Activated CD8-positive, alpha-beta memory T cell treated with anti-CD3 and anti-CD28 coated beads for 4 hours (primary cell): ENCODE measurements at places on chromosomes 3 and 15.

- DNase-seq, result no peak
Observed at GRCh38 chr3:179544981-179545645, 17.6 kb upstream of the ACTL6A start.

- DNase-seq, result no peak
Observed at GRCh38 chr3:113287111-113287802, 75.9 kb downstream of the BOC start.

DNA sequence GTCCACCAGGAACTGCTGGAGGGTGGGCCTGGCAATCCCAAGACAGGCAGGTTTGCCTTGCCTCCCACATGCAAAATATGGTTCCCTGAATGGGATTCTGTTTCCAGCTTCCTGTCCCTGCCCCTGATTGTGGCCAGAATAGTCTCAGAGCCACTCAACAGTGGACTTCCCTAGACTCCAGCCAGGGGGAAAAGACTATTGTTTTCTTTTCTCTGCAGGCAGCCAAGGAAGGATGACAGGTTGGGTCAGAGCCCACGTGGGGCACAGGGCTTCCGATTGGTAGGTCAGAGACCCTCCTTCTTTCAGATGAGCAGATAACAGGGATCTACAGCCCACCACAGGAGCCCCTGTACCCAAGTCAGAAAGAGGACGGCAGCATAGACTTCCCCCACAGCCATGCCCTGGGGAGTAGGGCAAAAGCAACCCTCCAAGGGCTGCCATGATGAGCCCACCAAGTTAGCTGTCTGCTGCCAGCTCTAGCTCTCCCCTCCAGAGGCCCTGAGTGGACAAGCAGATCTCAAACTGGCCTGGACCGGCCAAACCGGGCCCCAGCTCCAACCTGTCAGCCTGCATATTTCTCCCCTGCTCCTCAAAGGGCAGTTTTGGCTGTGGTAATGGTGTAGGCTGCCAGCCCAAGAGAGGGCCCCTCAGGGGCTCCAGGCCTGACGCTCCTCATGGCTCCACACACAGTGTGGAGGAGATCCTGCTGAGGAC is 6.4 kb downstream of the TLR9 start:
- no peak for DNase-seq

DNA sequence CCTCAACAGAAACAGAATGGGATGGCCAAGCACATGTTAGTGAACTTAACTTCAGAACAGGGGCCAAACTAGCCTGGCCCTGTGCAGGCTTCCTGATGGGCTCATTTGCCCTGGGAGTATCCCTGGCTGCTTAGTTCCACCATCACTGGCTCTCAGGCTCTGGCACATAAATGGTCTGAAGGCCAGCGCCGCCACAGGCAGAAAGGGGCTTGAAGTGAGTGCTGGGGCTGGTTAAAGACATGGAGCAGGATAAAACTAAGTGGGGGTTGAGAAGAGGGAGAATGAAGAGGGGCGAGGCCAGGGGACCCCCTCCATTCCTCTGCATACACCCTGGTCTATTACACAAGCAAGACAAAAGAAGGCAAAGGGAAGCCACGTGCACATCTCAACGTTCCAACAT is 12.2 kb downstream of the SLCO2A1 start:
- no peak for DNase-seq

GRCh38 chr3:160852856-160853255 is 96.8 kb downstream of the PPM1L start:
- DNase-seq, result no peak

GRCh38 chr15:45648521-45649200 is 13.8 kb downstream of the SQOR start:
- no peak for DNase-seq

DNA sequence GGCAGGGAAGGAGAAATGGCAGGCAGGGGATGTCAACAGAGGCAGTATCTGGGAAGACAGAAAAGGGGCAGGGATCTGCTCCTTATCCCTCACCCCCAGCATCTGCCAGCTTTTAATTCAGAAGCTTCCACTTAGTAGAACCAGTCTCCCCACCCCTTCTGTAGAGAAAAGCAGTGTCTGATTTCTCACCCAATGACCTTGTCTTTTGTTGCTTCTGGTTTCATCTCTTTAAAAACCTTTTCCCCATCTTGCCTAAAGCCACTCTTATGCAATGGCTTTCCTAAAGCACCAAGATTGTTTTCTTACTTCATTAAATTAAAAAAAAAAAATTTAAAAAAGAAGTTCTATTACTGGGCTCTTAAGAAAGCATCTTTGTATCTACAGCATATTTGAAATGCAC is 27.8 kb downstream of the ARHGEF3 start:
- no peak for DNase-seq

DNA sequence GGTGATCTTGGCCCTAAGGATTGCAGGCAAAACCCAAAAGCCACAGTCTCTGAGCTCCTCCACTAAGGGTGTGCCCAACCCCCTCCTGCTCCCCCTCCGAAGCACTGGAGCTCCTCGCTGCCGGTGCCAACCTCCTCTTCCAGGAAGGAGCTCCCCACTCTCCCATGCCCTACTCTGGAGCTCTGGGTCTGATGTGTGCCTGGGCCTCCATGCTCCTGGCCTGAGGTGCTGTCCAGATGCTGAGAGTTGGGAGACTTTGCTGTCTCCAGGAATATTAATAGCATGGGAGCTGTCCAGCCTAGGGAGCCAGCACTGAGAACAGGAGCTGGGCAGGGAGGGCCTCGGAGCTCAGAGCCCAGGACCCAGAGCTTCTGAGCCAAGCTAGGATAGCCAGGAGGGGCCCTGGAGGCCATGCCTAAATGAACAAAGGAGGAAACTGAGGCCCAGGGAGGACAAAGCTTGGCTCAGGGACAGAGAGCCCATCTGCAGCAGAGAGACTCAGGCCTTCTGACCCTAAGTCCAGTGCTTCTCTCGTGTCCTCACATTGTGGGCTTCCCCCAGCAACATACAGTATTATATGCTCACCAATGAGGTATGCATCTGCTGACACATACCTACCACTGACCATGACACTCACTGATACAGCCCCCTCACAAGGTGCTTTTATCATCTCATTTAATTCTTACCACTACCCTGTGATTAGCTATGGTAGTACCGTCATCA is 36.9 kb upstream of the HERC1 start:
- no peak for DNase-seq

- DNase-seq, result no peak
Observed at GRCh38 chr15:80856809-80857377, 77.7 kb downstream of the CEMIP start.

DNA sequence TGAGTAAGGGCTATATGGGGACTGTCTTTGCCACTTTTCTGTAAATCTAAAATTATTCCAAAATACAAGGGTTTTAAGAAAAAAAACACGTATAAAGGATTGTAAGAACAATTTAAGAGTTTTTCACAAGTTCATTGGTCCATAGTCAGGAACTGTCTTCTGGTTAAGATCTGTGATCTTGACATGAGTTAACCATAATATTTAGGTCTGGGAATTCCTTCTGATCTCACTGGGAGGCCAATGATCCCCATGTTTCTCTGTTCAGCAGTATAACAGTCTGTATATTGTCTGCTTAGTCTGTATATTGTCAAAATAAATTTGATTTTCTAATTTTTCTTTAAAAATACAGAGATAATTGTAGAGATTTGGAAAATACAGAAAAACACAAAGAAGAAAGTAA is 848 bp upstream of the RHCG start:
- no peak for DNase-seq

DNA sequence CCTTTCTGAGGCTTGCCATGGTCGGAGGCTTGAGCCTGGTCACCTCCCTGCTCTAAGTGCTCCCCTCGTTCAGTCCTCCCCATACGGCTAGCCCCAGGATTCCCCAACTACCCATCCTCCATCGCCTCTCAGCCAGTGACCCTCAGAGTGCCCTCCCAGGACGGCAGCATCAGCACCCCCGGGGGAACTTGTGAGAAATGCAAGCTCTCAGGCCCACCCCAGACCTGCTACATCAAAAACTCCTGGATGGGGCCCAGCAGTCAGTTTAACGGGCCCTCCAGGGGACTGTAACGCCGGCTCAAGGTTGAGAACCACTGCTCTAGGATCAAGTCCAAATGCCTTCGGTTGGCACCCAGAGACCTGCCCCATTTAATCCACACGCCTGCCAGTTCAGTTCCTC is 6.9 kb downstream of the ADAMTS17 start:
- DNase-seq, result no peak

- DNase-seq, result no peak
Observed at GRCh38 chr3:54843352-54843751, 84.5 kb downstream of the LRTM1 start.

DNA sequence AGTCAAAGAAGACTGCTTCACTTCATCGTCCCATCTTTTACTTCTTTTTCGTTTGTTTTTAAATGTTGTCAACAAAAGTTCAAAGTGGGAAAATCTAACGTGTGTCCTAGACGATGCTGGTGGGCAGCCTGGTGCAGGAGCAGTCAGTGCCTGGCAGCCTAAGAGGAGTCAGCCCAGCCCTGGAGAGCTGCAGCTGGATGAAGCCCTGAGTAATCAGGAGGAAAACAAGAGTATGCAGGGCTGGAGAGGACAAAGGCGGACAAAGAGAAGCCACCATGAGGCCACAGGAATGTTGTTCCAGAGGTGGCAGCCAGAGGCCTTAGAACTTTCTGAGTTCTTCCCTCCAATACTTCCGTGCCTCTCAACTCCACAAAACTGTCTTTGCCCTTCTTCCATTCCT is 5.7 kb downstream of the ADAMTS17 start:
- no peak for DNase-seq

DNA sequence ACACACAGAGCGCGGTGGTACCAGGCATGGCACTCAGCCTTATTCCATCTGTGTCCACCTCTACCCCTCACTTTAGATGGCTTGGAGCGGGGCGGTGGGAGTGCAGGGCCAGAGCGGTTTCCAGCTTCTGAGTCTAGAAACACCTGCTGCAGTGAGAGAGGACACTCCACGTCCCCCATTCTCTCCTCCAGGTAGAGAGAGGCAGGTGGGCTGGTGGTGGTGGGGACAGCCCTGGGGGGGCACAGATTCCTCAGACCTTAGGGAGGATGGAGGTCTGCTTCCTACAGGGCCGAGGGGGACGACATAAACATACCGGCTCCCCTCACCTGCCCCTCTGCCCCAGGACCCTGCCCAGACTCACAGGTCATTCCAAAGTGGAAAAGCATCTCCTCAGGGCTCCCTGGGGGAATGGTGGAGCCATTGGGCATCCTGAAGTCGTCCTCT is 40.4 kb downstream of the MUC20 start:
- DNase-seq, result no peak

- DNase-seq, result no peak
Observed at GRCh38 chr15:50134524-50135024, 15.5 kb upstream of the ATP8B4 start.

DNA sequence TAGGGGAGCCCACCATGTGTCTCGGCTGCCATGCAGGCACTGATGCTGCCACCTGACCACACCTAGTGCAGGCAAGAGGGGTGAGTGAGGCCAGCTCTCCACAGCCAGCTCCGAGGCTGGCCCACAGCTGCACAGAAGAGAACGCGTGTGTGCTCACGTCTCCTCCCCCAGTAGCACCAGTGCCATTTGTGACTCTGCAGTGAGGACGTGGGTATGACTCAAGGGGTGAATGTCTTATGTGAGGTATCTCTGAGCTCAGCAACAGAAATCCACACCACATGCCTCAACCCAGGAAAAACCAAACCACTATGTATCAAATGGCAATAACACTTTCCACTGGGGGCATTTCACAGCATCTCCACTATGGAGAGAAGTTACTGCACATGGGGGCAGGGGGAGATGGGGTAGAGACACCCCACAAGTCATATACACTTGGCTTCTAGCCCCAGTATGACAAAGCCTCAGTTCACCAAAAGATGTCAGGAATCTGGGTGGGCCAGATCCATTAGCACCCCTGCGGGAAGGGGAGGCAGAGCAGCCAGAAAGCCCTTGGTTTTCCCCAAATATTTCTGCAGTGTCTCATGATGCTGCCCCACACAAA is 87.6 kb downstream of the LRIG1 start:
- DNase-seq, result no peak

DNA sequence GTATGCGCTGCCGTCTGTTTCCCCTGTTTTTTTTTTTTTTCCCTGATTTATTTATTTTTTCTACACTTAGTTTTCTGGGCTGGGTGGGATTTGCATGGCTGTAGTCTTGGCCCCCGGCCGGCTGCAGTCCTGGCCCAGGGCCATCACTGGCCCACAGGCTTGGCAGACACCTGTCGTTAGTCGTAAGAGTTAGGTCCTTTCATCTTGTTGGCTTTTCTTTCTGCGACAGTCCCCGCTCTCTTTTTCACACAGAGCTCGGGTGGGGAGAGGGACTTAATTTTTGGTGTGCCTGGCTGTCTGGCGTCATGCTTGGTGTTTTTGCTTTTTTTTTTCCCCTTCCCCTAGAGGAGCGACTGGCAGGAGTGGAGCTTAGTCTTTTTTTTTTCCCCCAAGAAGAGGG is 183.4 kb downstream of the KLF13 start:
- no peak for DNase-seq

DNA sequence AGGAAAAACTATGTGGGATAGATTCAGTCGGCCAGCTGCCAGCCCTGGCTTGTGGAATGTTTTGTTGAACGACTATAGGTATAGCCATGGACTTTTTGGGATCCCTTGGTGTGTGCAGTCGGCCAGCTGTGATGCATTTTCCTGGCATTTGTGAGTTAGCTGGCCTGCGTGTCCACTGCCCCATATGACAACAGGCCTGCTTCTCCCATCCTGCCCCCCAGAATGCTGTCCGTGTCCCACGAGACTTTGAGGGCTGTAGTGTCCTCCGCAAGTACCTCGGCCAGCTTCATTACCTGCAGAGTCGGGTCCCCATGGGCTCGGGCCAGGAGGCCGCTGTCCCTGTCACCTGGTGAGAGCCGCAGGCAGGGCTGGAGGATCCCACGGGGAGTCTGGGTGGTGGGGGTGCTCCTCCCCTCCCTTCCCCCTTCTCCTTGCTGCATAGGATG is 23.6 kb downstream of the PTPN23 start:
- DNase-seq, result no peak

DNA sequence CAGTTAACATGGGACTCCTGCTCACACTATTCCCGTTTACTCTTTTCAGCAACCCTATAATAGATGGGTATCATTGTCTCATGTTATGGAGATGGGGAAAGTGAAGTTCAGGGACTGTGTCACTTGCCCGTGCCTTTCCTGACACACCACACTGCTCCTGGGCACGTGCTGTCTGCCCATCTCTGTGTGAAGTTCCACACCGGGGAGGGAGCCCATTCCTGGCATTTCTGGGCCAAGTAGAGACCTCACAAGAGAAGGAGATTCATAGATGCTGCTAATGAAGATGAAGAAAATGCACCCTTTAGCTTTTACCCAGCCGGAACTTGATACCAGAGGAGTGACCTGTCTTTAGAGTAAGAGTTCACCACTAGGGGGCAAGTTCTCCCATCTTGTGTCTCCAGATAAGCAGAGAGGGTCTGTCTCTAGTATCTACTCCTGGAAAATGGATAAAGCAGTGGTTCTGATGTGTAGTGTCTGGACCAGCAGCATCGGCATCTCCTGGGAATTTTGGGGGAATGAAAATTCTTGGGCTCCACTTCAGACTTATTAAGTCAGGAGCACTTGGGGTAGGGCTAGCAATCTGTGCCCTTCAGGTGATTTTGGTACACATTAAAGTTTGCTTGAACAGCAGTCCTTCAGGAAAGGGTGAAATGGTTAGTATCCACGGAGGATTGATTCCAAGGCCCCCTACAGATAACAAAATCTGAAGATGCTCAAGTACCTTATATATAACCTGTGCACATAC is 2.0 kb upstream of the TOPBP1 start:
- no peak for DNase-seq
